ENCODE measurements at places on chromosomes 2 and 18. TPM values are rescaled to one million over a fixed set of nuclear protein-coding genes. Genes with fewer than 3 reads are reported as not detected.

DNA sequence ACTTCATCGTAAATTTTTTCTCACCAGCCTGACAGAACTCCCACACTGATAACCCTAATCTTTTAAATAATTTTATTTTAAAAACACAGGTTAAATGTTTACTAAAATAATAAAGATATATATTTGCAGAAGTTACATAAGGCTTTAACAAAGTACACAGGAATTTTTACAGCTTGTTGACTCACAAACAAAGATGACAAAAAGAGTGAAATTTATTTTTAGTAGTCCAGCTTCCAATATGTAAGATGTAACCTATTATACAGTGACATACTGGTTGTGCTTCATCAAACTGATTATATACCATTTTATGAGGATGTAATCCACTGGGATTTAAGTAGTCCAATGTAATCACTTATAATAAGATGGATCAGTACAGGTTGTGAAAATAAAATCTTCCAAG, 348.9 kb upstream of the SLC39A10 start:
- no peak for DNase-seq

DNA sequence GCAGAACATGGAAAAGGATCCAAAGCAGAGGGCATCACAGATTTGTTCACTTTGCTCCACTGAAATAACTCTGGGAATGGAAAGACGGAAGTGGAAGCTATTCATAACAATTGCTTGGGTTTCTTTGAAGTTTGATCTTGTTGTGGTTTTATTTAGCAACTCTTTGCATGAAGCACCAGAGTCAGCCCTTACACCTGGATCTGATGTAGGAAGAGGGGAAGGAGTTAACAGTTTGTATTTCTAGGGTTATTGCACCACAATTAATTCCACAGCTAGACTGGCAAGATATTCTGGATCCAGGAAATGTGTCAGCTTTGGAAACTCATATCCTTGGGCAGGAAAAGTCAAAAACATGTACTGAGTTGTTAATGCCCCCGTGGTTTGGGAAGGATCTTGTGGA, 1143.4 kb downstream of the CNTNAP5 start:
- DNase-seq: no peak

- no peak for DNase-seq
Measured at GRCh38 chr2:65396348-65397026, 35.9 kb downstream of the SPRED2 start.

- DNase-seq: no peak
Measured at GRCh38 chr18:59939127-59939526, 39.3 kb downstream of the PMAIP1 start.

DNA sequence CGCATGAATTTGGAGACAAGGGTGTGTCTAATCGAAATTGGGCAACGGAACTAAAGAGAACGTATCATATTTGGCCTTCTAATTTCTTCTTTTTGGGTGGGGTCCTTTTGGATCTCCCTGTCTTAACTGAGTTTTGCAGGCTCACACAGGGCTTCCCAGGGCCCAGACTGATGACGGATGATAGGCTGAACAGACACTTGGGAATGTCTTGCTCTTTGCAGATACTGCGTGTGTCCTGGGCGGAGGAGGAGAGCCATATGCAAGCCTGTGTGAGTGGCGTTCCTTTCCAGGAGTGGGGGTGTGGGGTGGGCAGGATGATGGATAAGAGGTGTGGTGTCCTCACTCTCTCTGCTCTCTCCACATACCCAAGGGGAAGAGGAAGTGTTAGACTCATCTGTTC, 40.1 kb downstream of the TNP1 start:
- DNase-seq: no peak

- DNase-seq: no peak
Measured at GRCh38 chr18:9731380-9731779, 23.3 kb downstream of the RAB31 start.

DNA sequence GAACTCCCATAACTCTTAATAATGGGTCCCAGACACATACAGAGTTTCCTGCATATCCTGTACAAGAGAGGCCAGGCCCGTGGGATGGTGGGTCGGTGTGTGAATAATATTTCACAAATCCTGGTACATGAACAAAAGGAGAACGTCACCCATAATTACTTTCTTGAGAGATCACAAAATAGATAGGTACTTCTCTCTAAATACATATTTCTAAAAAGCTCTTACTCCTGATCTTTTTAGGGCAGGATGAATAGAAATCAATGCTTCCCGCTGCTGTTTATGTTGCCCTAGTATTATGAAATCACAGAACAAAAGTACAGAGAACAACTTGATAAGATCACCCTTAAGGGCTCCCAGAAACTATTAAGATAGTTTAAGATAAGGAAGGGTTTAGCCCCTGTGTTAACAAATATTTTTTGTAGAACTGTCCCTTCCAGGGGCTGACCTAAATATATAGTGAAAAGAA, 5.4 kb downstream of the IRS1 start:
- no peak for DNase-seq

DNA sequence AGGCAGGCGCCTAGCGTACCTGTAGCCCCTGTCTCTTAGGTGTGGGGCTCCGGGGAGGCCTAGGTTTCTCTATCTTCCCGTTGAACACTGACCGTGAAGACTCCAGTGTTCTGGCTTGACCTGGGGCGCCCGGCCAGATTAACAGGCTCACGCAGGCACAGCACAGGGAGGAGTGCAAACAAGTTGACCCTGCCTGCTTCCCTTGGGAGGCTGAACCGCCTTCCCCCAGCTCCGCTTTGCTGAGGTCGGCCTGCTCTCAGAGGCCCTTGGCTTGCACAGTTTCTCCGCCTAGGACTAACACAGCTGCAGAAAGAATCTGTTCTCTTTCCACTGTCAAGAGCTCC, 567 bp downstream of the PCYOX1 start:
- DNase-seq: no peak

GRCh38 chr2:110678457-110679336, 834 bp upstream of the BUB1 start:
- no peak for DNase-seq

DNA sequence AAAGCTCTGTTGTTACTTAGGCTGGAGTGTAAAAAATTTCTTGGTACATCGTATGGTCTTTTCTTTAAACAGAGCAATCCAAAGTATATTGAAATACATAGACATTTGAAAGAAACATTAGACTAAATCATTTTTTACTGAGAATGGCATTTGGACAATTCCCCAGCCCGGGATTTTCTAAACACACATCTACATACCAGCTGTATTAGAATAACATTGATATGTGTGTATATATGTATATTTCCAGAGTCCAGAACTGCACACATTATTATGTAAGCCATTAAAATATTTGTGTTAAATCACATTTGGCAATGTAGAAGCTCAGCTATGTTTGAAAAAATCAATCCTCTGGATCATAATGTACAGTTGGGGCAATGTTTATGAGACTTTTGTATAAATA, 1853.6 kb upstream of the LRRTM1 start:
- DNase-seq: no peak

DNA sequence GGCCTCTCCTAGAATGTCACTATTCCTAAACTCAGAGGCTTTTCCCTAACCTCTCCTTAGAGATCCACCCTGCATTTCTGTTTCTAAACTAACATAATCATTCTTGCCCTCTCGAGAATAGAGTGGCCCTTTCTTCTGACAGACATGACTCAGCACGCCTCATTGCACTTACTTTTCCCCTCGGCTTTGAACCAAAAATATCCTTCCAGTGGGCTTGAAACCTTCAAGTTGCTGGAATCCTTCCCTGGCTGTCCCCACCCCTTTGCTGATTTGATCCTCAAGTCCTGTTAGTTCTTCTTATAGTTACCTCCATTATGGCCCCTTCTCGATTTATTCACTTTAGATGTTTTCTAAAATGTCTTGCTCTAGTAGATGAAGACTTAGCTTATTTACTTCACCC, 158.0 kb downstream of the LTBP1 start:
- no peak for DNase-seq

DNA sequence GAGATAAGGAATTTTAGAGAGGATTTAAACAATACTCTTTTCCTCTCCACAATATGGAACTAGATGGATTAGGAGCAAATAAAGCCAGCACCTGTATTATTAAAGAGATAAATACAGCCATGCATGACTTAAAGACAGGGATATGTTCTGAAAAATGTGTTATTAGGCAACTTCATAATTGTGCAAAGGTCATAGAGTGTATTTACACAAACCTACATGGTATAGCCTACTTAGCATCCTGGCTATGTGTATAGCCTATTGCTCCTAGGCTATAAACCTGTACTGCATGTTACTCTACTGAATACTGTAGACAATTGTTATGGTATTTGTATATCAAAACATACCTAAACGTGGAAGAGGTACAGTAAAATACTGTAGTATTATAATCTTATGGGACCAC, 53.0 kb downstream of the PTRHD1 start:
- DNase-seq: no peak

DNA sequence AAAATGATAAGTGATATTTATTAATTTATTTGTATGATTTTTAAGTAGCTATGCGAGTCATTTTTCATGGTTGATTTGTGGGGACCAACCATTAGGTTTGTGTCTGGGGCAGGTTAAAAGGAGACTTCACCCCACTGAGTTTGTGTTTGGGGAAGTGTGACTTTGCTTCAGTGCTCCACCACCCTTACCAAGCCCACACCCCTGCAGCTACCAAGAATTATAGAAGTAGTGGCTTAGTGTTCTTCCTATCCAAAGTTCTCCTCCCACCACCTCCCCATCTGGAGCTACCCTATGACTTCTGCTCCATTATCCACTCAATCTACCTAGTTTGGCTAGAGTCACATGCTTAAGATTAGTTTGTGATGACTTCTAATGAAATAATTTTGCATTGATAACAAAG, 182.1 kb upstream of the ZEB2 start:
- DNase-seq: no peak

DNA sequence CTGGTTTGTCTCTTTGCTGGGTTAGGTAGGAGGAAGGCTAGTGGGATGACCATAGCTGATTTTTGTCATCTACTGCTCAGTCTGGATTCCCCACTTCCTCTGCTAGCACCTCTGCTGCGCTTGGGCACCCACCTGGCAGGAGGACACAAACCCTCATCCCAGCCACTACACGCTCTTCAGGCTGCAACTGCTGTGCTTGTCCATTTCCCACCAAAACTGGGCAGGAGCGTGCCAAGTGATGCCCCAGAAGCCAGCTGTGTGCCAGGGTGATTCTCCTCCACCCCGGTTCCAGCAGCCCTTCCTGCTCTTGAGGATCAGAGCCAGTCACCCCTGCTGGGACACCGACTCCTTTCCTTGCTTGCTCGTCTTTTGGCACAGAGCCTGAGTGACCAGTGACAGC, 15.7 kb upstream of the PER2 start:
- DNase-seq: no peak

GRCh38 chr18:1483385-1483784, 578.7 kb downstream of the ADCYAP1 start:
- no peak for DNase-seq

- DNase-seq: no peak
Measured at GRCh38 chr2:210617732-210618330, 61.4 kb downstream of the CPS1 start.

- DNase-seq: no peak
Measured at GRCh38 chr2:101486258-101486701, 11.4 kb upstream of the RFX8 start.

- no peak for DNase-seq
Measured at GRCh38 chr2:164890544-164890943, 48.9 kb upstream of the COBLL1 start.

DNA sequence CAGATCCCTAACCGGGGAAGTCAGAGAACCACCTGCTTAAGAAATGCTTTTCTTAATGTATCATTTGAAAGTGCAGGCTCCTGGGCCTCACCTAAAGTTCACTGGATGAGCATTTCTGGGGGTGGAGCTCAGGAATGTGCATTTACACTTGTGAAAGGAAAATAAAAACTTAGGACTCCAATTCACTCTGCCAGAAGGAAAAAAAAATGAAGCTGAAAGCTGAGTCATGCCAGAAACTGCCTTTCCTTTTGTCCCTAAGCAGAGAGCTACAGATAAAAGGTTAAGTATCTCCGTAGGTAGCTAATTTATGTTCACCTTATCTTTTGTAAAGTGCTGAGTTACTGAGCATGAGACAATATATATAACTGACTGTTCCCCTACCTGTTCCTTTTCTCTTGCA, 229.5 kb upstream of the MEX3C start:
- no peak for DNase-seq

DNA sequence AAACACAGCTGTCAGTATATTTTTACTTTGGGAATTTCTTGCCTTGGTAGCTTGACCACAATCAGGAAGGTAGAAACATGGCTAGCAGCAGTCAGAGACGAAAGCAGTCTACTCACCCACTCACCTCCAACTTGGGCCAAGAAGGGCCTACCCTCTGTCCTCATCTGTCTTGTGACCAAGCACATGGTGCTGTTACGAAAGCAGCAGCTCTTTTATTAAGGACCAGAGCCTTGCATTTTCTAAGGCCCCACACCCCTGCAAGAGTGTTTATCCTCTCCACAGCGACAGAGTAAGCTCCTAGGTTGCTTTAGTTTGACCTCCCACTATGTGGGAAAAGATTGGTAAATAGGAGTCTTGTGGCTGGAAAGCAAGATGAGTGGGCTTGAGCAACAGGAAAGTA, 31.3 kb upstream of the MSTN start:
- no peak for DNase-seq

GRCh38 chr2:218397463-218397819, 2.2 kb upstream of the CTDSP1 start:
- DNase-seq: no peak

- no peak for DNase-seq
Measured at GRCh38 chr2:229528846-229529245, 185.5 kb downstream of the DNER start.

GRCh38 chr2:54895730-54896129, 154.5 kb downstream of the RTN4 start:
- no peak for DNase-seq

- DNase-seq: no peak
Measured at GRCh38 chr2:61946666-61947065, 41.2 kb downstream of the COMMD1 start.

GRCh38 chr2:169129703-169130243, 60.4 kb downstream of the DHRS9 start:
- no peak for DNase-seq

- DNase-seq: no peak
Measured at GRCh38 chr18:9380101-9380500, 45.5 kb downstream of the TWSG1 start.

- DNase-seq: no peak
Measured at GRCh38 chr2:102129951-102130646, 12.4 kb upstream of the IL1R1 start.

- DNase-seq: no peak
Measured at GRCh38 chr2:203787979-203788378, 79.6 kb upstream of the CTLA4 start.

GRCh38 chr2:9178904-9179571, 27.6 kb upstream of the ASAP2 start:
- peak; percentile 42 for DNase-seq

- no peak for DNase-seq
Measured at GRCh38 chr18:35045121-35045520, 3.9 kb downstream of the MAPRE2 start.

MC5R gene
- not detected for total RNA-seq

REG3G gene
- total RNA-seq: not detected

TBC1D8 gene
- 52.3 TPM for total RNA-seq

CDCA7 gene
- 6.3 TPM for total RNA-seq

GRB14 gene
- 3.2 TPM for total RNA-seq

TRIB2 gene
- 43.5 TPM for total RNA-seq

REG1A gene
- not detected for total RNA-seq

DES gene
- not detected for total RNA-seq

CYS1 gene
- total RNA-seq: 1.1 TPM

PLCD4 gene
- 0.93 TPM for total RNA-seq

ANTXR1 gene
- 46.6 TPM for total RNA-seq

MORN2 gene
- total RNA-seq: 8.4 TPM

FKBP7 gene
- total RNA-seq: 26.2 TPM

LINC00305 gene
- total RNA-seq: 2.6 TPM

MAP3K19 gene
- total RNA-seq: not detected

RAB6D gene
- total RNA-seq: not detected

Measured in glomerular endothelial cell (primary cell).